ENCODE measurements at places on chromosomes 11 and 22. TPM values are rescaled to one million over a fixed set of nuclear protein-coding genes. Genes with fewer than 3 reads are reported as not detected.

- no peak overlapping the region for H3K27ac ChIP-seq
- DNase-seq = no peak
- H3K27me3 ChIP-seq = no peaks in the 10 kb centered on the region
- H3K4me3 ChIP-seq = no peak overlapping the region
- no peaks in the 10 kb centered on the region for H3K36me3 ChIP-seq
Observed at GRCh38 chr11:9172389-9172788, 81.0 kb upstream of the SCUBE2 start.

DNA sequence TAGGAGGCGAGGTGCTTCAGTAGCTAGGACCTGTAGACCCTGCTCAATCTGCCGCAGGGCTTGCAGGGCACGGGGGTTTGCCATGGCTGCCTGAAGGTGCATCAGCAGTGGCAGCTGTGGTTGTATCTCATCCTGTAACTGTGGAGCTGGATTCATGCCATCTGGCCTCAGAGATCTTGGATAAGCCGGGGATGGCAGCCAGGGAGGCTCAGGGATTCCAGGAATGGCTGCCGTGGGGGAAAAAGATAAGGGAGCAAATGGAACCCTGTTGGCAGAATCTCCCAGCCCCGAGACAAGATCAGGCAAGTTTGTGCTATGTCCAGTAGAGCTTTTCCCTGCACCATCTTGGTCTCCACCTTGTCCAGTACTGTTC is 1.8 kb downstream of the UBQLN3 start:
- no peak overlapping the region for H3K4me3 ChIP-seq
- H3K27ac ChIP-seq = no peak overlapping the region
- no peaks in the 10 kb centered on the region for H3K27me3 ChIP-seq
- H3K4me1 ChIP-seq = no peaks in the 10 kb centered on the region
- DNase-seq = no peak
- no peaks in the 10 kb centered on the region for H3K36me3 ChIP-seq

Gene NAV2
- total RNA-seq = 39.6 TPM

Gene VSIG2
- 0.69 TPM for total RNA-seq

DNA sequence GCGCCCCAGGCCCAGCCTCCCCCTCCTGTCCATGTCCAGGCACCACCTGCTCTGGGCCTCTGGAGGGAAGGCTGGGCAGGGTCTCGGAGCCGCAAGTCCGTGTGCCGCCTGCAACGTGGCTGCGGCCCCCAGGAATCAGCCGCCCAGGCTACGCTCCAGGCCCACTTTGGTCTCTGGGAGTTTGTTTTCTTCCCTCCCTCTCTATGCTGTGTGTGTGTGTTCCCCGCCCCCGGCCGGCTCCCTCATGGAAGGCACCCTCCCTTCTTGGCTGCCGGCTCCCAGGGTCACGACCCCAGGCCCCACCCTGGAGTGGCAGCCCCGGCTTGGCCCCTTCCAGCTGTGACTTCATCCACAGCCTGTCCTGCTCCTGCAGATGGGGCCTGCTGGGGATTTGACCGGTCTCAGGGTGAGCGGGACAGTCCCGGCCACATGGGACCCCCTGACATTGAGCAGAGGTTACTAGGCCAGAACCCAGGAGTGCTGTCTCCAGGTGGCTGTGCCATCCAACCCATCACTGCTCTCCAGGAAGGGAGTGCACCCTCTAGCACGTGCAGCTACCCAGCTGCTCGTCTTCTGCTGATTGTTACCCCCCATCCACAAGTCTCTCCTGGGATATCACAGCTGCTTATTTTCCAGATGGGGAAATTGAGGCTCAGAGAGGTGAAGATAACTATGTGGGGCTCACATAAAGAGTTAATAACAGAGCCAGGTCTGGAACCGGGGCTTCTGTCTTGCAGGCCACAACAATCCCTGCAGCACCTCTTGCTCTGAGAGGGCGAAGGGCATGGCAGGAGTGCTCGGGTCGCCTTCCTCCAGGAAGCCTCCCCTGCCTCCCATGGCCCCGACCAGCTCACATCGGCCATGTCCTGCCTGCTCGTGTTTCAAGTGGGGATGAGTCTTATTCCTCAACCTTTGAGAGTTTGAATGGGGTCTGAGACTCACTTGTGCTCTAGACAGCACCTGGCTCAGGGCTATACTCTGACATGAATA is 2.8 kb upstream of the LIF start:
- H3K36me3 ChIP-seq = no peaks in the 10 kb centered on the region
- no peak for DNase-seq
- H3K4me3 ChIP-seq = no peak overlapping the region
- peaks cover 6% of the 10 kb centered on the region for H3K4me1 ChIP-seq
- no peak overlapping the region for H3K27ac ChIP-seq
